ENCODE measurements at places on chromosomes 3 and 15.

GRCh38 chr3:138812806-138813205, 21.9 kb downstream of the PIK3CB start:
- DNase-seq, result no peak

DNA sequence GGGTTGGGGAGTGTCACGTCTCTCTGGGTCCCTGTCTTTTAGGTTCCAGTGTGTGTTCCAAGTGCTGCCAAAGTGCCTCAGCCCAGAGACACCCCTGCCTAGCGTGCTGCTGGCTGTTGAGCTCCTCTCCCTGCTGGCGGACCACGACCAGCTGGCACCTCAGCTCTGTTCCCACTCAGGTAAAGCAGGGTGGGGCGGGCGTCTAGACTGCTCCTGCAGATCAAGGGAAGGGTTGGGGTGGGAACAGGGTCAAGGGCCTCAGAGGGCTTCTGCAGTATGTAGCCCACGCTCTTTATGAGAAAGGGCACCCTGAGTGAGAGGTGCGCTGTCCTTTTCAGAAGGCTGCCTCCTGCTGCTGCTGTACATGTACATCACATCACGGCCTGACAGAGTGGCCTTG, 17.2 kb downstream of the ATRIP start:
- DNase-seq, result no peak

DNA sequence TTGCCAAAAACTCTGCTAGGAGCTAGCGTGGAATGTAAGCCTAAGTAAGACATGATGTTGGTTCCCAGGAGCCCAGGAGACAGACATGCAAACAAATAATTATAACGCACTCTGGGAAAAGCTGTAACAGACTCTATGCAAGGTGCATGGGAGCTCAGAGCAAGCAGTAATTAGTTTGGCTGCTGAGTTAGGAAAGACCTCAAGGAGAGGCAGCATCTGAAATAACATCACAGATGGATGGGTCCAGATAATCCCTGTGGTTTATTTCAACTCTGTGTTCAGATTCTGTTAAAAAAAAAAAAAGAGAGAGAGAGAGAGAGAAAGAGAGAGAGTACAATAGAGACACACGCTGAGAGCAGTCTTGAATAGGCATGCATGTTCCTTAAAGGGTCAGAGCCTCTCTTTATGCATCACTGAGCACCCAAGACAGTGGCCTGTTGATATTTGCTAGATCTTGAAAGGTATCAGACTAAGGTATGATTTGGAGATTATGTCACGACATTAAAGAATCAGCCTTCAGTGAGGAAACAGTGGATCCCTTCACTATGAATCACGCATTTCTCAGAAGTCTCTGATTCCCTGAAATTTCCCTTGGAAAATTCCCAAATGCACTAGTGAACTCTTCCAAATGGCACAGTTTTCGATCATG, 124.4 kb upstream of the LIPC start:
- DNase-seq, result no peak

DNA sequence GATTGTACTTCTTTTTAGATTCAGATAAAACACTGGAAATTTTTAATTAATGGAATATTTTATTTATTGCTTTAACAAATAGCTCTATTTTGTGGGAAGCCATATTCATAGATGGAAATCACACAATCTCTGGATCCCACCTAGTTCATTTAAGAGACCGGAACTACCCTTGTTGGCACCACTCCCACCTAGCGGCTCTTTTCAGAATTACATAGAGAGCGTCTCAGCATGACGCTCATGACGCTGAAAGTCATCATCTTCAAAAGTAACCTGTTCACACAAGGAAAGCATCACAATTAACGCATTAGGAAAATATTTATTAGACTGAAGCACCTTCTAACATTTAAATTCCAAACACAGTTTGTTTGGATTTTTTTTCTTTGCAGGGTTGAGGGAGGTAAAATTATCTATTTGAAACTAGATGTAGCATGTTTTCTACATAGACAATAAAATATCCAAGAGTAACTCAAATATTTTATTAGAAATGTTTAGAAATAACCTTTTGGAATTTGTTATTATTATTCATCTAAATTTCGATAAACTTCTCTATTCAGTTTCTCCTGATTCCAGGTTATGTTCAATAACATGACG, 214.9 kb upstream of the ARRDC4 start:
- DNase-seq, result no peak

- peak; percentile 43 for DNase-seq
Observed at GRCh38 chr3:160941885-160942494, 163.2 kb downstream of the B3GALNT1 start.

- DNase-seq, result no peak
Observed at GRCh38 chr15:28986108-28986507, 100.3 kb downstream of the APBA2 start.

All from stimulated activated CD8-positive, alpha-beta memory T cell treated with anti-CD3 and anti-CD28 coated beads, Interleukin-4, amount 100 ng/mL, for 4 hours (primary cell).